ENCODE measurements at places on chromosomes 5 and 9.

DNA sequence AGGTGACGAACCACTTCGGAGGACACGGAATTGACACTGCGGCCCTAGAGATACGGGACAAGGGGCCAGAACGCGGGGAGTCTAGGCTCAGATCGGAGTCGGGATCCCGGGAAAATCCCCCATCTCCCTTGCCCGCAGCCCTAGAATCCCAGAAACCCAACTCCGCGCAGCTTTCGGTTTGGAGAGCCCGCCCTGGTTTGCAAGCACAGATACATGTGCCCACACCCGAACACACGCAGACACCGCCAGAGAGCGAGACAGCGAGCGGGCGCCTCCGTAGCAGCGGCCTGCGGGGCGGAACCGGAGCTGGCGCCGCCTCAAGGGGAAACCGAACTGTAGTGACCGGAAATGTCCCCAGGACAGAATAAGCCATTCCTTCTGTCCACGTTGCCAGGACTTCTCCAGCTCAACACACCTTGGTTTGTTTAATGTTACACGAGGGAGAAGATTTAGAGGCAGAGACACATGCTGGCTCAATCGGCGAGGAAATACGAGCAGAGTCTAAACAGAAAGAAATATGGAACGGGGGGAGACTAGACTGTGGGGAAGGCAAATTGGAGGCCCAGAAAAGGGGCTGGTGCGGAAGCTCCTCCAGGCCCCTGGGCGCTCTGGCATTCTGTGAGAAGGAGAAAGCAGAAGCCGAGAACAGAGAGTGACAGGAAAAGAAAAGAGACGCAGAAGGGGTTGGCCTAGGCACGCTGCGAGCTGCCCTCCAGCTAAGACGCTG is 2.9 kb upstream of the PAX5 start:
- peak; percentile 44 for DNase-seq

- DNase-seq, result no peak
Measured at GRCh38 chr5:87069311-87069710, 198.4 kb upstream of the RASA1 start.

- DNase-seq, result peak; percentile 76
Measured at GRCh38 chr9:131178382-131178781, 53.0 kb downstream of the NUP214 start.

DNA sequence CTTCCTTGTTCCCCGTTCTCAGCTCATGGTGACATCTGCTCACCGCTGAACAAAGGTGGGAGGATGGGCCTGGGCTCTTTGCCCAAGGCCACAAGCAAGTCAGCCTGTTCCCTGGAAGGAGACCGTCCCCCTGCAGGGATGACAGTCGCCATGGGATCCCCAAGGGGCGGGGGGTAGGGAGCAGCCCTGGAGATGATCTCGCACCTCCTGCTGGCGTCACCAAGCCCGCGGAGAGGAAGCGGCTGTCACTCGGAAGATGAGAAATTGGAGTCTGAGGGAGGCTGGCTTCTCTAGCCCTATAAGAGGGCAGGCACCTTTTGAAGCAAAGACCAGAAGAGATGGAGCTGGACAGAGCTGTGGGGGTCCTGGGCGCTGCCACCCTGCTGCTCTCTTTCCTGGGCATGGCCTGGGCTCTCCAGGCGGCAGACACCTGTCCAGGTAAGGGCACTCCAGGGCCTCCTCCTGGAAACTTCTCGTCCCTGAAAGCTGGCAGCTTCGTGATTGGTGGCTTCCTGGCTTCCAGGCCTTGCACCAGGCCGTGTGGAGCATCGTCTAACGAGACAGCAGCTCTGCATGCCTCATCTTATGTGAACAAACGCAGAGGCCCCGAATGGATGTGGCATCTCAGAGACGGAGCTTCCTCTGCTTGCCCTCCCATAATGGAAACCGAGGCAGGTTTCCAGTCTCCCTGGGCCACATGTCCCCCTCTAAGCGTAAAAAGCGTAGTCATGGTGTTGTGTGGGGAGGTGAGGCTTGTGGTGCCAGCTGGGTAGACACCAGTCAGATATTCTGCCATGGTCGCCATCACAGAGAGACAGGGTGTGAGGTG is at the start of gene FCN2:
FCN2 (plus strand) TSS at position 327 of the 829 bp plus-strand sequence; CDS start at position 339, 12 bp downstream.
- no peak for DNase-seq

GRCh38 chr5:132483661-132484390 is 6.7 kb downstream of the IRF1 start:
- peak; percentile 4 for DNase-seq

- no peak for DNase-seq
Measured at GRCh38 chr9:110133608-110134210, 74.2 kb downstream of the C9orf152 start.

DNA sequence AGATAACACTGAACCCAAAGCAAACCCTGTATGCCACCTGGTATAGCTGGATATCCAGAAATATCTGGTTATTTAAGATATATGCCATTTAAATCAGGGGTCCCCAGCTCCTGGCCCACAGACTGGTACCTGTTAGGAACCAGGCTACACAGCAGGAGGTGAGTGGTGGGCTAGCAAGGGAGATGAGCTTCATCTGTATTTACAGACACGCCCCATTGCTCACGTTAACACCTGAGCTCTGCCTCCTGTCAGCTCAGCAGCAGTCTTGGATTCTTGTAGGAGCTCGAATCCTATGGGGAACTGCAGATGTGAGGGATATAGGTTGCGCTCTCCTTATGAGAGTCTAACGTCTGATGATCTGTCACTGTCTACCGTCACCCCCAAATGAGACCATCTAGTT is 646.6 kb downstream of the TLE4 start:
- no peak for DNase-seq

DNA sequence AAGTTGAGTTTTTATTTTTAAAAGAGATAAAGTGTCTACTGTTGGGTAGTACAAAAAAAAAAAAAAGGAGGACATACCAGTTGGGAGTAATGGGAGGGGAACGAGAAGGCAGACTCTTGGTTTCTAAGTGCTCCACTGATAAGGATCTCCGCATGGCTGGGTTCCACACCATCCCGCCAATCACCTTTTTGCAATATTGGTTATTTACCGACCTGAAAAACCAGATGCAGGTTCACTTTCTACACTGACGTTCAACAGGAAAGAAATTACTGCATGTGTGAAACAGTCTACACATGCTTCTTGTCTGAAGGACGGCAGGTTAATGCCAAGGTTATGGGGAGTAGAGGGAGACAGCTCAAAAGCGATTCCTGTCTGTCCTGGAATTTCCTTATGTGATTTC is 75.5 kb downstream of the PTPN3 start:
- DNase-seq, result no peak

GRCh38 chr9:100057624-100058023 is 41.2 kb downstream of the ERP44 start:
- no peak for DNase-seq

GRCh38 chr9:96150324-96151227 is 151.4 kb downstream of the HSD17B3 start:
- DNase-seq, result peak; percentile 48

DNA sequence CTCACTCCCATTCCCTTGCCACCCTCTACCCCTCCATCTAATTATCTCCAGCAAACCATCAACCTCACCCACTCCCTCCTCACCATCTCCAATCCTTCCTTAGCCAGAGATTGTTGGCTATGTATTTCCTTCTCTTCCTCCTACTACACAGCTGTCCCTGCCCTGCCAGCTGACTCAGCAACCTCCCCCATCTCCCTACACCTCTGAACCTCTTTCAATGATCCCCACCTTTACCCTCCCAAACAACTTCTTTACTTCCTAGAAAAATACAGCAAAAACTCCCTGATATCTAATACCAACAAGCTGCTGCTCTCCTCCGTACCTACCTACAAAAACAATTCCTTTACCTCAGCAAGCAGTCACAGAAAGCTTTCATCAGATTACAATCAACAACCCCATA is 37.3 kb downstream of the SPTLC1 start:
- no peak for DNase-seq

- peak; percentile 17 for DNase-seq
Measured at GRCh38 chr5:157740229-157740610, 3.3 kb upstream of the LSM11 start.

- DNase-seq, result no peak
Measured at GRCh38 chr5:88108490-88109279, 160.0 kb downstream of the TMEM161B start.

GRCh38 chr5:159533197-159533596 is 202.9 kb upstream of the IL12B start:
- no peak for DNase-seq

DNA sequence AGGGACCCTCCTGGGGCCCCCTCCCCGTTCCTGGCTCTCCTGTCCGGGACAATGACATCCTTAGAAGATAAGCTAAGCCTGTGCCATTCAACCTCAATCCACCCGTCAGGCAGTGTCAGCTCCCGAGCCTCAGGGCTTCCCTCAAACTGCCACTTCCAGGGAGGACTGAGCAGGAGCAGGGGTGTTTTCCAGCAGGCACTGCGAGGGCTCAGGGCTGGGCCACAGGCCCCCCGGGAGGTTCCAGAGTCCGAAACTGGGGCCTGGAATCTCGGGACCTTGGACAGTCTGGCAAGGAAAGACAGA is 26.2 kb downstream of the LHX3 start:
- no peak for DNase-seq

- no peak for DNase-seq
Measured at GRCh38 chr9:70003901-70004714, 39.5 kb upstream of the MAMDC2 start.

- DNase-seq, result peak; percentile 66
Measured at GRCh38 chr9:137406876-137407589, 15.9 kb downstream of the EXD3 start.

- DNase-seq, result no peak
Measured at GRCh38 chr9:110526426-110526825, 53.1 kb downstream of the SVEP1 start.

- DNase-seq, result no peak
Measured at GRCh38 chr5:56783261-56783660, 32.1 kb upstream of the MAP3K1 start.

GRCh38 chr9:5500441-5501235 is 9.7 kb upstream of the PDCD1LG2 start:
- no peak for DNase-seq

DNA sequence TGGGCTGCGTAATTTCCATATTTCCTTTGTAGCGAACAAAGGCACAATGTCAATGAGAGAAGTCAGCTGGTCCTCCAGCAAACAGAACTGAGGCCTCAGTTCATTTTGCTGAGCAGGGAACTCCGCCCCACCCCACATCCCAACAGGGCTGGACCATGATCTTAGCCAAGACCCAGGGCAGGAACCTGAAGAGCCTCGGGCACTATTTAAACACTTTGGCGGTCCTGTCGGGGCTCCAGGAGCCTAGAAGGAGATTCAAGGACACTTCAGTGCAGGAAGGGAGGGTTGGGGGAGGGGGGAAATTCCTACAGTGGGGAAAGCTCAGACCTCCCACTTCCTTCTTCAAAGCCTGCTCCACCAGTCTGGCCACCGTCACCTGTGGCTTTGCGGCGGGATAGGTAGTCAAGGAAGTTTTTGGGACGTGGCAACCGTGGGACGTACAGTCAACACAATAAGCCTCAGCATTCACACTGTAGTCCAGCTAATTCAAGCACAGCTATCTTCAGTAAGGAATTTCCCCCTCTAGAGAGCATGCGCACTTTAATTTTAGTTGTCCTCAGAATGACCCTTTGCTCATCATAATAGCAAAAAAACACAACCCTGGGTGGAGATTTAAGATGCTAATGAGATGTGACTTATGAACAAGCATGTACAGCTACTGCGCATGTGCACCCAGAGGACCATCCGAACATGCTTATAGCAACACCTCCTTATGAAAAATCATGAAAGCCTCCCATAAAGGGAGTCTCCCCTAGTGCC is 30.9 kb downstream of the S1PR3 start:
- DNase-seq, result no peak

DNA sequence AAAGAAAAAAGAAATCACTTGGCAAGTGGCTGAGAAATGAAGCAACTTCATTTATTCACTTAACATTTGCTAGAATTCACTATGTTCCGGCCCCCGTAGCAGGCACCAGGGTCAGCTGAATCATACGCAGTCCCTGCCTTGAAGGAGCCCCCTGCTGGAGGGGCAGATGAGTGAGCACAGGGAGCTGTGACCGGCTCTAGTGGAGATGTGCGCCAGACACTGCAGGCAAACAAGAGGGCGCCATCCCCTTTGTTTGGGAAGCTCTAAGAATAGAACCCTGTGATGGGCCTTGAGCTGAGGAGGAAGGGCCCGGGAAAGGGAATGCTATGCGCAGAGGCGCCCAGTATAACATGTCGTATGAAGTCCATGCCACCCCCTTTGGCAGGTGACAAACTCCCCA is 20.2 kb upstream of the RPL26L1 start:
- peak; percentile 6 for DNase-seq

DNA sequence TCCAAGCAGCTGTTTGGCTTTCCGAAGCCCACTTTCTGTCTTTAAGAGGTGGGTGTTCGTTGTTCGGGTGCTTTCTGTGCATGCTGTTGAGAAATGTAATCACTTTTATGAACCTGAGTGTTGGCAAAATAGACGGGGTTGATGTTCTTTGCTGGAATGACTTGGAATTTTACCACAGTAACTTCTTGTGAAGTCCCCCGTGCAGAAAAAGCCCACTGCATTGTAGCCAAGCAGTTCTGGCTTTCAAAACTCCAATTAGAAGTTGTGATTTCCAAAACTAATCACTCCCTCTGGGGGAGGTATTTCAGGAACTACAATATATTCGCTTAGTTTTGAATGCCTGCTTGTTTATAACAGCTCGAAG is 111.1 kb downstream of the PAM start:
- no peak for DNase-seq

DNA sequence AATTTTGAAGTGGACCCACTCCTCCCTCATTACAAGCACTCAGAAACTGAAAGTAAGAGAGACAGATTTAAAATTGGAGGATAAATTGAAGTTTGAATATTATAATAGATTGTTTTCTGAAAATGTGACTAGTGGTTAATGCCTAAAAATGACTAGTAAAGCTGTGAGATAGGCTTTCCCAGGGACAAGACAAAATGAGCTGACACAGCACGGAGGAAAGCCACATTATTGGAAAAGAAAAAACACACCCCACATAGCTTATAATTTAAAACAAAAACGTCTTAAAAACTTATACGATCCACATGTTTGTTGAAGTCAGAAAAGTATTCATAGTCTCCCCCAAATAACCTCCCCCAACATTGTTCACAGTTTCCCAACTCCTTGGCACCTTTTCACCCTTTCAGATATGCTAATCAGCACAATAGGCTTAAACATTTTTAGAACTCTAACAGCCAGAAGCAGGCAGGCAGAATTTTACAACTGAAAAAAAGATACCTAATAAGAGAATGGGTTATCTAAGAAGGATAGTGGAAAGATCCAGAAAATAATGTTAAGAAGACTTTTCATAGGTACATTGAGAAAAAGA is 6.1 kb downstream of the C7 start:
- no peak for DNase-seq

DNA sequence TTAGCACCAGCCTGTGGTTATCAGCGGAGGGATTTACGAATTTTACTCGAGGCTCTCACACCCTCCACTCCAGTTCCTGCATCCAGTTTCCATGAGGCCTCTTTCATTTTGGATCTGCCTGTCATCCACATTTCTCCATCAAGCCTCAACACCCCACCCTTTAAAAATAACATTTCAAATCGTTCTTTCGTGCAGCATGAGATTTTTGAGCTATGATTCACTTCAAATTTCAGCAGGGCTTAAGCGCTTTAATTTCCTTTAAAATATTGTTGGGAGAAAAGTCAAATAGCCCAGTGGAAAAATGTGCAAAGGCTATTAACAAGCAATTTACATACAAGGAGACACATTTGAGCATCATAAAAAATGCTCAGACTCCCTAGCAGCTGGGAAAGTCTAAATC is 103.2 kb downstream of the MSX2 start:
- DNase-seq, result no peak

- no peak for DNase-seq
Measured at GRCh38 chr5:151684690-151685361, 1.9 kb downstream of the SPARC start.
